ENCODE measurements at places on chromosomes 1 and 21.

- DNase-seq: no peak
Measured at GRCh38 chr1:151993084-151993733, 450 bp downstream of the S100A10 start.

DNA sequence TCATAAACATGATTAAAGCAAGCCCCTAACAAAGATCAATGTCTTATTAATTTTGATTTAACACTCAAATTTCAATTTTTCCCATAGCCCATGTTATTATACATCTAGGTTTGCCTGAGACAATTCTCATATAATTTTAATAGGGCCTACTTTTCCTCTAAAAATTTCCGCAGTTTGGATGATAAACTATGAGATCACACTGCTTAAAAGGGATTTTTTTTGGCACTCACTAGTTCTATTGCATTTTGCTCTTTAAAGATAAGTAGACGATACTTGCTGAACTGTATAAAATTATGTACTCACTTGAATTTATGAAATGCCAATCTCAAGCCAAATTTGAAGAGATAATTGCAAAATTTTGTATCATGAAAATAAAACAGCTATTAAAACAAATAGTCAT lies 480.4 kb upstream of the ZRANB2 start:
- DNase-seq: no peak

- peak; percentile 55 for DNase-seq
Measured at GRCh38 chr1:61851849-61852669, 109.8 kb downstream of the PATJ start.

DNA sequence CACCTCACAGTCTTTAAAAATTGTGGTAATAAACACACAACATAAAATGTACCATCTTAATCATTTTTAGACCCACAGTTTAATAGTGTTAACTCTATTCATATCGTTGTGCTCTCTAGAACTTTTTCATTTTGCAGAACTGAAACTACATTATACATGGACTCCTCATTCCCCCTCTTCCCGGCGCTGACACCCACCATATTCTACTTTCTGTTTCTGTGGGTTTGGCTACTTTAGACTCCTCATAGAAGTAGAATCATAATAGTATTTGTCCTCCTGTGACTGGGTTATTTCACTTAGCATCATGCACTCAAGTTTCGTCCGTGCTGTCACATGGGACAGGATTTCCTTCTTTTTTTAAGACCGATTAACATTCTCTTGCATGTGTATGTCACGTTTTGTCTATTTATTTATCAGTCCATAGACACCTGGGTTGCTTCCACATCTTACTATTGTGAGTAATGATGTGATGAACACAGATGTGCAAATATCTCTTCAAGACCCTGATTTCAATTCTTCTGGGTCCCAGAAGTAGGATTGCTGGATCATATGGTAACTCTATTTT lies 62.9 kb upstream of the TMPRSS2 start:
- peak; percentile 78 for DNase-seq

DNA sequence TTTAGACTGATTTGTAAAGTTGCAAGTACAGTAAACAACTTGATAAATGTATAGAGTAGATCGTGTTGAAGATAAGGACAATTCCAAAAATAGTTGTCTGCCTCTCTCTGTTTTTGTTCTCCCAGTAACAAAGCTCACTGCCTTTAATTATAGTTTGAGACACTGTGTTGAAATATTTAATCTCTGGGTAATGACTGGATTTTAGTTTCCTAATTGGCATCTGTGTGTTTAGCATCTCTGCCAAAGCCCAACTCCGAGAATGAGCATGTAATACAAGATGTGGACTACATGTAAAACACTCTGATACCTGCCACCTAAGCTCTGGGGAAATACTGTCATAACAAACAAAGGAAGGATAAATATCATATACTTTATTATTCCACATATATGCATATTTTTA lies 27.7 kb upstream of the SDE2 start:
- no peak for DNase-seq

GRCh38 chr1:76256289-76257223 lies 182.0 kb downstream of the ST6GALNAC3 start:
- no peak for DNase-seq

DNA sequence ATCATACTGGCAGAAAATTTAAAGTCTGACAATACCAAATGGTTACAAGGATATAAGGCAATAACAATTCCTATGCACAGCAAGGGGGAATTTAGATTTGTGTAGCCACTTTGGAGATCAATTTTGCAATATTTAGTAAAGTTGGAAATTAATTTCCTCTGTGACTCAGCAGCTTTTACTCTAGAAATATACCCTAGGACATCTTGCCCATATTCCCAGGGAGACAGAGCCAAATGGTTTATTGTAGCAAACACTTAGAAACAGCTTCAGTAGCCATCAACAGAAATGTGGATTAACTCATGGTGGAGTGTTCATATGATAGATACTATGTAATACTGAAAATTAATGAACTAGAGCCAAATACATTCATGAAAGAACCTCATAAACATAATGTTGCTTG lies 104.6 kb downstream of the BACH1 start:
- DNase-seq: no peak

- DNase-seq: no peak
Measured at GRCh38 chr1:1200876-1201810, 5.2 kb downstream of the TNFRSF18 start.

DNA sequence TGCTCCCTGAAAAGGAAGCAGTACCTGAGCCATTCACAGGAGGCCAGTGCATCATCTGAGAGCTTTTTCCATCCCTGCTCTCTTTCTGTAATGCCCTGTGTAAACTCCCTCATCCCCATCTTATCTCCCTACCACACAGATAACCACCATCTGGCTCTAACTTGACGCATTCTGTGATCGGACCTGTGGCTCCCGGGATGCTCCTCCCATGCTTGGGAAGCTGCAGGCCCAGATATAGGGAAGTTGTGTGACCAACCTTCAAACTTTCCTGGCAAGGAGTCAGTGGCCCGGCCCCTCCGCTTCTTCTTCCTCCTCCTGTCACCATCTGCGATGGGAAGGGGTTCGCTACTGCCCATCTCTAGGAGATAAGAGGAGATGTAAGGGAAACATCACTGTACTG lies 21.1 kb downstream of the MKNK1 start:
- DNase-seq: no peak

DNA sequence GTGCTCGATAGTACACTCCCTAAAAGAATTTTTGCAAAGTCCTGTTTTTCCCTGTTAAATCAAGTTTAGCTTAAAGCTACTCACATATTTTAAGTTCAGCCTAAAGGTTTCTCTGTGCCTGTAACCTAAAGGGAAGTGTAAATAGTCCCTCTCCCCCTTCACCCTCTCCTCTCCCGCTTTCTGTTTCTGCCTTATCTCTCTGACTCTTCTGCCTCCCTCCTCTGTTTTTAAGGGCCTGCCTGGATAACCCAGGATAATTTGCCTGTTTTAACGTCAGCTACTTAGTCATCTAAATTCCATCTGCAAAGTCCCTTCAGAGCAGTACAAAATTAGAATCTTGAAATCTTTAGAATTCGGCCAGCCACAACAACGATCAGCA lies 92.6 kb downstream of the NID1 start:
- peak; percentile 27 for DNase-seq

GRCh38 chr1:62941780-62942179 lies 157.8 kb downstream of the ATG4C start:
- DNase-seq: no peak

DNA sequence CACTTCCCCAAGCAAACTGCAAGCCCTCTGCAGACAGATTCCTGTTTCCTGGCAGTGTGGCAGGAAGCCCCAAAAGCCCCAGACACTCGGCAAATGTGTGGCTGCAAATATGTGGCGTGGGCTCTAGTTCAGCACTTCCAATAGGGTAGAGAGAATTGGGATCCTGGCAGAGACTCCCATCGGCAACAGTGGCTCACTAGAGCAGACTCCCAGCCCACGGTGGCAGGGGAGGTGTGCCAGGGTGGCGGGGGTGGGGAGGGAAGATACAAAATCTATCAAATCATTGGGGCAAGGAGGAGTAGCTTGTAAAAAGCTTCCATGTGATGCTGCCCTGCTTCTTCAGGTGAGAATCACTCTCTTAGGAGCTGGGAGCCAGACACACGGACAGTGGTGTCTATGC lies 25.9 kb downstream of the COL16A1 start:
- no peak for DNase-seq

DNA sequence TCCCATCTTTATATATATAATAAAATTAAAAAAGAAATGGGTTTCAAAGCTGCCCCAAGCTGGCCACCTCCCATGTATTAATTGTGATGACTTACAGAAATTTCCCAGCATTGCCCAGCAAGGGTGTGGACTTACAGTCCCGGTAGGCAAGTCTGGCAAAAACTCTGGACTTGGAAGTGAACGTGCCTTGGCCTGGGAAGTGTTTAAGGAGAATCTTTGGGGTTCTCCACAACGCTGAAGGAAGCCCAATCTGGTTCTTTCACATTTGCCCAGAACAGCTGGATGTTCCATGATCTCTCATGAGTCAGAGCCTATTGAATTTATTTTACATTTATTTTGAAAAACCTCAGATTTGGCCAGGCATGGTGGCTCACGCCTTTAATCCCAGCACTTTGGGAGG lies 98.4 kb upstream of the SLC45A1 start:
- no peak for DNase-seq

GRCh38 chr1:9135073-9135836 lies 6.4 kb upstream of the GPR157 start:
- DNase-seq: no peak

DNA sequence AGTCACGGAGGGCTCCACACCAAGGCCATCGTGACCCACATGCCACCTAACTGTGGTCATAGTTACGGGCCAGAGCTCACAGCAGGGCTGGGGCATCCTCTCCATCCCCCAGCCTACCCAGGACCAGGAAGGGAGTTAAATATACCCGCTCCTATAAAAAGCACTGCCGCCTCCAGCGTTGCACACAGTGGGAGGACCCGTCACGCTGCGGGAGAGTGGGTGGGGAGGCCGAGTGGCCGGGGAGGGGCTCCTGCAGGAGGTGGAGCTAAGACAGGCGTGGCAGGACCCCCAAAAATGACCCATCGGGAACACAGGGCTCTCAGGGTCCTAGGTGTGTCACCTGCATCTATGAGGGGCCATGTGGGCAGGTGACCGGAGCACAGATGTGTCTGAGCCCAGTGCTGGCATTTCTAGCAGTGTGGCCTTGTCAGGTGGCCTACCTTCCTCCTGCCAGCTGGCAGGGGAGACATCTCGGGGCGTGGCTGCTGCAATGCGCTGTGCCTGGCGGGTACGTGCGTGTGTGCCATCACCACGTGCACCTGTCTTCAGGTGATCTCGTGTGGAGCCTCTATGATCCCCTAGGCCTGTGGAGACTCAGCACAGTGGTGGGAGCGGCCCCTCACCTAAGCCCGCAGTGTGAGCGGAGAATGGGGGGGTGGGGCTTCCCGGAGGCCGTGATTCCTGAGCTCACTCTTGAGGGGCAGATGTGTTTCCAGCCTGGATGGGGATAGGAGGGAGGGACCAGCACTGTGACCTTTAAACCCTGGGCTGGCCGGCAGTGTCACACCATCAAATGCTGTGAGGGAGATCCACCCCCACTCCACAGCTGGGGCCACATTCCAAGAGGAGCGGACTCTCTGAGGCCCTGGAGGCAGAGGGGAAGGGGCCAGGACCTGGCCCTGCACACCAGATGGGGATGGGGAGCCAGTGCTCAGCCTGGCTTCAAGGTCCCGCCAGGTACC lies 17.7 kb downstream of the AGRN start:
- peak; percentile 21 for DNase-seq

DNA sequence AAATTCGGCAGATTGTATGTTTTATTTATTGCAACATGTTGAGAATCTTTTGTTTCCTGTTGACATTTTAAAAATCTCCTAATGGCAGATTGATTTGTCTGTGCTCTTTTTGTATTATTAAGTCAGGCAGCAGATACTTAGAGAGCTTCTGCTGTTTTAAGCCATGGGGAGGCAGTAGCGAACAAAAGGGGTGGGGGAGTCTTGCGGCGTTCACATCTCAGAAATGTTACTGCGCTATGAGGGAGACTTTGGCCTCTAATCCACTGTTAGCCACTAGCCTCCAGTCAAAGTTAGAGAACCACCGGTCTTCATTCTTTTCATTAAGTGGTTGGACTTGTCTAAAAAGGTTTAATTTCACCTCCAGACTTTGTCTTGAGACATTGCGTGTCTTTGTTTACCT lies 93.6 kb downstream of the DYRK1A start:
- DNase-seq: no peak

GRCh38 chr1:12095452-12096263 lies 32.6 kb downstream of the TNFRSF8 start:
- DNase-seq: no peak

- DNase-seq: no peak
Measured at GRCh38 chr1:40711465-40712404, 20.2 kb downstream of the NFYC start.

- DNase-seq: no peak
Measured at GRCh38 chr1:22314706-22315105, 136.9 kb upstream of the ZBTB40 start.

DNA sequence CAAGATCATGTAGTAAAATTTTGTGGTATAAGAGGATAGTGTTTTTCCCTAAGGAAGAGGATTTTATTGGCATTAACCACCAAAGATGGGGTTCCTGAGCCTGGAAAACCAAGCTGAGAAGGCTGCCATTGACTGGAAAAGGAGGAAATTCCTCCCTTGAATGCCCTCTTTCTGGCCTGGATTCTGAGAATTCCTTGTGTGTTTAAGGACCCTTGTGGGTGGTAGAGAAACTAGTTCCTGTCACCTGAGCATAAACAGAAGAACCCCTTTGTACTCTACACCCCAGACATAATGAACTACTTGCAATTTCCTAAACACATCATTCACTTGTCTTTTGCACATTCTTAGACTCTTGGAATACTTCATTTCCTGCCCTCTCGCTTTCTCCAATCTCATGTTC lies 33.1 kb upstream of the CEP350 start:
- no peak for DNase-seq

DNA sequence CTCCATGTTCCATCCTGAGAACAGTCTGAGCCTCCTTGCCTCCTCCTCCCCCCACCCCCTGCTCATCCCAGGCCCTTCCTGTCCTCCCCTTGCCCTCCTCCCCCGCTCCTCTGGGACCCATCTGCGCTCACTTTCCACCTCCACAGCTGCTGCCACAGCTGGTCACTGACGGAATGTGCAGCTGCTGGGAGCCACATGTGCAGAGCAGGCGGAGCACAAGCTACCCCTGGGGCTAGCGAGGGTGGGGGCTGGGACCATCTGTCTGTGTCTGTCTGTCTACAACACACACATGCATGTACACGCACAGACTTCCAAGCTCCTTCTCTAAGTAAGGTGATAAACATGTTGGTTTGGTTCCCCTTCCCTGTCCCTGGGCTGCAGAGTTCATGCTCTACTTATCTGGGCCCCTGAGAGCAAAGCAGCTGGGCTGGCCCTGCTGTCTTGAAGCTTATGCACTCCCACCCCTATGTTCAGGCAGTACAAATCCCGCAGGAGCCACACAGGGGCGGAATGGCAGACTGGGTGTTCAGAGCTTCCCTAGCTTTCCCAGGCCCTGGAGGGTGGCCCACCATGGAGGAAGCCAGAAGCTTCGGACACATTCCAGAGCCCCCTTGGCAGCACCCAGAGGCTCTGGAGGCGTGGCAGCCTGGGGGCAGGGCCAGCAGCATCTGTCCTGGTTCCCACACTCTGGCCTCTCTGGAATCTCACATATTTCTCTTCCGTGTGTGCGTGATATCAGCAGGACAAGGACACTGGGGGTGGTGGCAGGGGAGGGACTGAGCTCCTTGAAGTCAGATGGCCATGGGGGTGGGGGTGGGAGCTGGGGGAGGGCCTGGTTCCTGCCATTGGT lies 7.0 kb upstream of the HEYL start:
- no peak for DNase-seq

- DNase-seq: no peak
Measured at GRCh38 chr1:39418236-39418635, 73.2 kb upstream of the BMP8A start.

GRCh38 chr1:15570861-15571260 lies 14.0 kb downstream of the AGMAT start:
- no peak for DNase-seq

Data from MM.1S (cell line).